ENCODE measurements at places on chromosomes 12 and 14.

GRCh38 chr12:123134271-123134671 lies 16.6 kb downstream of the PITPNM2 start:
- no peak for DNase-seq

- DNase-seq: no peak
These were observed 183.9 kb downstream of the APAF1 start for GRCh38 chr12:98828802-98829600.

DNA sequence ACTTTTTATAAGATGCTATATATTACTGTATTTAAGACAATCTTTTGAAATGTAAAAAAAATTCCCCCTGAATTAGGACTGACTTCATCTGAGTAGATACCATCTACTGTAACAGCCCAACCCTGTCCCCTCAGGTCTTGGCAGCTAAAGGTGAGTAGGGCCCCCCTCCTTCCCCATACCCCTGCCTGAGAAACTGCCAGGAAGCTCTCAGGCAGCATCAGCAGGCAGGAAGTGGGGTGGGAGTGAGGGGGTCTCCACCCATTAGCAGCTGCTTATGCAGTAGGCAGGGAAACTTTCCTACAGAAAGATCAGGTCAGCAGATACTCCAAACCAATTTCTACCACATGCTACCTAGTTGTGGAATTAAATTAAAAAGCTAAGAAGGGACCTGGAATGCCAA lies 62.5 kb downstream of the PAX9 start:
- DNase-seq: no peak

DNA sequence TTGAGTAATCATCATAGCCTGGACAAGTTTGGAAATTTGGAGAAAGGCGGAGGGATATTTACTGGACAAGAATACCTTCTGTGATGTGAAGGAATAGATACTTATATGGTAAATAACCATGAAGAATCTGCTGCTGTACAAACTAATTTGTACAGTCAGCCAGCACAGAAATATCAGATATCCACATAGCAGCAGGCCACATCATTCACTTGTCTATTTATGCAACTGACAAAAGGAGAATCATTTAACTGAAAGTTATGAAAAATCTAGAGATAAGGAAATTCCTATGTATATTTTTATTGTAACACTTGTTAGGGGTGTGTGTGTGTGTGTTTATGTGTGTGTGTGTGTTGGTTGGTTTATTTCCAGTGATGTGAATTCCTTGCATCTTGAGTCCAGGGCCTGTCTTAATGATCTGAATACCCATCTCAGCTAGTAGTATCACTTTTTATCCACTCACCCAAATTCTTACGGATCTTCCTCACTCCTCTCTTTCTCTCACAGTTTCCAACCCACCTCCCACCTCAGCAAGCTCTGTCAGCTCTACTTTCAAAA lies 10.5 kb upstream of the LRIG3 start:
- no peak for DNase-seq
